ENCODE measurements at places on chromosomes 4 and X. TPM values are rescaled to one million over a fixed set of nuclear protein-coding genes. Genes with fewer than 3 reads are reported as not detected.

The BEX1 gene
- not detected for total RNA-seq

The SPANXB1 gene
- not detected for total RNA-seq

The SPANXA2 gene
- total RNA-seq: not detected

The DGKK gene
- not detected for total RNA-seq

The CC2D2A gene
- total RNA-seq: 16.8 TPM

The C1QTNF7 gene
- 31.5 TPM for total RNA-seq

The KLB gene
- not detected for total RNA-seq

The HELQ gene
- 28.7 TPM for total RNA-seq

The FAM47E gene
- total RNA-seq: 1.2 TPM

The PABPC5 gene
- total RNA-seq: 15.2 TPM

The TRIM60 gene
- not detected for total RNA-seq

The CPZ gene
- 45.8 TPM for total RNA-seq

The PNMA5 gene
- total RNA-seq: not detected

The TBC1D8B gene
- total RNA-seq: 5.3 TPM

The VEGFD gene
- 6.2 TPM for total RNA-seq

The VMA21 gene
- total RNA-seq: 32.0 TPM

The DUX4 gene
- not detected for total RNA-seq

The EGF gene
- total RNA-seq: 3.5 TPM

The TMEM271 gene
- not detected for total RNA-seq

The SPANXA1 gene
- not detected for total RNA-seq

The DUSP21 gene
- not detected for total RNA-seq

The UGT2B7 gene
- not detected for total RNA-seq

The CT83 gene
- not detected for total RNA-seq

The DIPK2B gene
- total RNA-seq: 36.2 TPM
